ENCODE measurements at places on chromosomes 16 and 17. TPM values are rescaled to one million over a fixed set of nuclear protein-coding genes. Genes with fewer than 3 reads are reported as not detected.

The RCVRN gene
- total RNA-seq, result not detected

DNA sequence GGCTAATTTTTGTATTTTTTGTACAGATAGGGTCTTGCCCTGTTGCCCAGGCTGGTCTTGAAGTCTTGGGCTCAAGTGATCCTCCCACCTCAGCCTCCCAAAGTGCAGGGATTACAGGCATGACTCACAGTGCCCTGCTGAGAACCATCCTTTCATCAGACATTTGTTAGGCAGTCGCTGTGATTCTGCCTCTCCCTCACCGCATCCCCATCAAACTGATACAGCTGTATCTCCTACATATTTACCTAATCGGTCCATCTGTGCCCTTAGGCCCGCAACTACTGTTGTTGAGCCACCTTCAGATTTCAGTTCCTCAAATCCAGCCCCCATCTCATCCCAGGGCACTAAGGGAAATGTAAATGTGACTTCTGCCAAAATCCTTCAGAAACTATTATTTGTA lies 2.0 kb upstream of the SLC43A2 start:
- no peak for DNase-seq
- peaks cover 29% of the 10 kb centered on the region for H3K4me1 ChIP-seq
- H3K27ac ChIP-seq, result no peak overlapping the region

GRCh38 chr17:1605681-1606351 lies 22.8 kb downstream of the SLC43A2 start:
- no peak overlapping the region for H3K4me3 ChIP-seq
- H3K36me3 ChIP-seq, result no peaks in the 10 kb centered on the region
- no peaks in the 10 kb centered on the region for H3K4me1 ChIP-seq
- DNase-seq, result no peak
- no peaks in the 10 kb centered on the region for H3K27me3 ChIP-seq

The UMOD gene
- total RNA-seq, result not detected

The PYDC1 gene
- not detected for total RNA-seq

DNA sequence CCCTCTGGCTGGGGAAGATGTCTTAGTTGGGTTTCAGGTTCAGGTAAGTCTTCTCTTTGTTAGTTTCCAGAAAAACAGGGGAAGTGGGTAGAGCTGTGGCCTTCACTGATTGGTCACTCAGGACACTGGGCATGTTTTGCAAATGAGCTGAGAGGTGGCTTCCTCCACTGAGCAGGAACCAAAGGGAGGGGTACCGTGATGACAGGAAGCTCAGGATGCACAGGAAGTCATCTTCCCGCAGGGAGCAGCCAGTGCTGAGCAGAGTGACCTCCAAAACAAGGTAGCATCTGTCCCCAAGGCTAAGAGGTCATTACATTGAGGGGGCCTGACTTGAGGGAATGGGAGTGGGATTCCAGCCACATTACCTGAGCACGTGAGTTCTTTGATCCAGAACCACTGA lies 5.6 kb downstream of the NT5C start:
- no peak for DNase-seq
- H3K4me3 ChIP-seq, result peak overlapping the region; percentile 11
- H3K36me3 ChIP-seq, result peaks cover 3% of the 10 kb centered on the region
- H3K27ac ChIP-seq, result no peak overlapping the region
- H3K27me3 ChIP-seq, result no peaks in the 10 kb centered on the region

DNA sequence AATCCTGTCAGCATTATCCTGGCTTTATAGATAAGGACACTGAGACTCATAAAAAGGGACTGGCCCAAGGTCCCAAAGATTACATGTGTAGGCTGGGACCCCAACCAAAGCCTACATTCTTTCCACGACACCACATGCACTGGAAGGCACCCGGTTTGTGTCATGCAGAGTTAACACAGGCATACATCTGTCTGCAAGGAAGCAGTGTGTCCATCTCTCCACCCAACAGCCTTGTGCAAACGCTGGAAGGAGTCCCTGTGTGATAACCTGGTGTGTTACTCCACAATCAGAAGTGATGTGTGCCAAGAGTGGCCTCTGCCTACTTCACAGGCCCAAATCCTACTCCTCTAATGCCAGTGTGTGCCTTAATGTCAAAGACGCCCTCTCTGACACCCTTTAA lies 139.8 kb downstream of the PARN start:
- H3K36me3 ChIP-seq, result peaks cover 4% of the 10 kb centered on the region
- H3K4me3 ChIP-seq, result no peak overlapping the region
- peaks cover 7% of the 10 kb centered on the region for H3K4me1 ChIP-seq

The HBZ gene
- not detected for total RNA-seq

The HIRIP3 gene
- 12.4 TPM for total RNA-seq

DNA sequence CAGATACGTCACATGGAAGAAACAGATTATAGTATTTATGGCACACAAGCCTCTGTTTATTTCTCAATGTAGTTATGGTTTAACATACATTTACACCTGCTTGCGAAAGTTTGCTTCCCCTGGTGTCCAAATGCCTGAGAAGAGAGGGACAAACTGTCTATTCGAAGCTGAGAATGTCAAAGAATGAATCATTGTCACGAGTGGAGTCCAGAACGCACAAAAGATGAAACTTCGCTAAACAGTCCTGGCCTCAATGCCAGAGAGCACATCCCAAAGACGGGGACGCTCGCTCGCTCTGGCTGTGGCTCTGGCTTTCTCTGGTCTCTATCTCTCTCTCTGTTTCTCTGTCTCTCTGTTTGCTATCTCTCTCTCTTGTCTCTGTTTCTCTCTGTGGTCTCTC lies 298.8 kb downstream of the FOXL1 start:
- DNase-seq, result no peak
- H3K27ac ChIP-seq, result no peak overlapping the region
- H3K36me3 ChIP-seq, result no peaks in the 10 kb centered on the region
- H3K4me1 ChIP-seq, result no peaks in the 10 kb centered on the region
- H3K27me3 ChIP-seq, result peaks cover 6% of the 10 kb centered on the region
- no peak overlapping the region for H3K4me3 ChIP-seq

- peaks cover 2% of the 10 kb centered on the region for H3K36me3 ChIP-seq
- no peak for DNase-seq
- H3K27me3 ChIP-seq, result no peaks in the 10 kb centered on the region
- H3K4me3 ChIP-seq, result no peak overlapping the region
- H3K27ac ChIP-seq, result peak overlapping the region; percentile 33
Observed at GRCh38 chr17:77428020-77428748, 287.4 kb downstream of the SEC14L1 start.

- H3K4me3 ChIP-seq, result peak overlapping the region; percentile 29
- peaks cover 14% of the 10 kb centered on the region for H3K4me1 ChIP-seq
- peak overlapping the region; percentile 38 for H3K27ac ChIP-seq
- no peak for DNase-seq
Observed at GRCh38 chr16:71775949-71776348, 32.7 kb downstream of the AP1G1 start.

The ALOX15B gene
- not detected for total RNA-seq

The MFAP4 gene
- not detected for total RNA-seq

The CYB561 gene
- total RNA-seq, result 6.1 TPM

The CMTM4 gene
- 0.64 TPM for total RNA-seq
